ENCODE measurements at places on chromosomes 7 and 10.

DNA sequence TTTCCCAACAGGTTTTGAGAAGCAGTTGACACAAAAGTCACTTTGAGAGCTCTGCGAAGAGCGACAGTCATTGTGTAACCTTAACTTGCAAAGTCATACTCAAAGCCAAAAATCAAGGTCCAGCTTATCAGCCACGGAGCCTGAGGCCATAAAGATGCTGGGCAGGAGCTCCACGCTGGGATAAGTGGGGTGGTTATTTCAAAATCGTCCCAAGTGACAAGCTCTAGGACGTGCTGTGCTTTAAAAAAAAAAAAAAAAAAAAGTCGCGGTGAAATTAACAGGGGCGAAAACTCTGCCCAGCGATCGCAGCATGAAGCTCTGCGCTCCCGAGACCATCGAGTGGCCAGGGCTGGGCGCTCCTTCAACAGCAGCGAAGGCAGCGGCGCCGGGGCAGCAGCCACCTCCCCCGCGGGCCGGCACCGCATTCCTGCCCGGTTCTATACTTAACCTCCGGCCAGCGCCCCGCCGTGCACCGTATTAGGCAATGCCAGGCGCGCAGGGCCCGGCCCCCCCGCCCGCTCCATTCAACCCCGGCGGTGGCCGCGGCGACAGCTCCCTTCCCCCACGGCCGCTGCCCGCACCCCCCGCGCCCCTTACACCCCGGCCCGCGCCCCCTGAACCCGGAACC is 657 bp downstream of the HACD1 start:
- DNase-seq = peak; percentile 59

DNA sequence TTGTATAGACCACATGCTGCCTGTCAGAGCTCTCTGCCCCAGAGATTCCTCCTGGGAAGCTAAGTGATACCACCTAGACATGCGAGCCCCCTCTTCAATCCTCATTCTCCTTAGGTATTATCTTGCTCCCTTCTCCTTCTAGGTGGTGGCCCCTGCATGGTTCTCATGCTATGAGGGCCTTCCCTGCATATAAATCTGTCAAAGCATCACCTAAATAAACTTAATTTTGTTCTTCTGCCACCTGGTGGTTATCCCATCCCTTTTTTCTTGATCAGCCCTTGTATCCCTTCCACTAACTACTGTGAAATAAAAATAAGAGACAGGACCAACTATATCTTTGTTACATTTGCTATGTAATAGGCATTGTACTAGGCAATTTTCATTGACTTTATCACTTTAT is 242.1 kb downstream of the CDC14C start:
- no peak for DNase-seq

DNA sequence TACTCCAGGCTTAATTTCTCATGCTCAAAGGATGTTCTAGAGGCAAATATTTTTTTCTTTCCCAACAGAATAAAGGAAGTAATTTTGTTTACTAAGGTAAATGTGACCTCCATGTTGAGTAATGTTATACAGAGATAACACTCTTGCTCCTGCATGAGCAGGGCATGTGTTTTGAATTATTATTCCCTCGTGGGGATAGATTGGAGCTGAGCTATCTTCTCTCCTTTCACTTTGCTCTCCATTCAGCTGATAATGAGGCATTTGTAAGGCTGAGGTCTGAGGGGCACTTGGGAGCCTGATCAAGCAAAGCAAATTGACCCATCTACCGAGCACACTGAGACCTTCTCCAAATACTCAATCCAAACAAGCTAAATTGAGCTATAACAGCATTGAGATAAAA is 50.7 kb upstream of the GHITM start:
- no peak for DNase-seq

- no peak for DNase-seq
Measured at GRCh38 chr10:75451831-75452230, 20.4 kb downstream of the LRMDA start.

- DNase-seq = peak; percentile 79
Measured at GRCh38 chr10:97327348-97328294, 6.9 kb downstream of the FRAT2 start.

- no peak for DNase-seq
Measured at GRCh38 chr10:132504501-132505272, 32.9 kb upstream of the INPP5A start.

DNA sequence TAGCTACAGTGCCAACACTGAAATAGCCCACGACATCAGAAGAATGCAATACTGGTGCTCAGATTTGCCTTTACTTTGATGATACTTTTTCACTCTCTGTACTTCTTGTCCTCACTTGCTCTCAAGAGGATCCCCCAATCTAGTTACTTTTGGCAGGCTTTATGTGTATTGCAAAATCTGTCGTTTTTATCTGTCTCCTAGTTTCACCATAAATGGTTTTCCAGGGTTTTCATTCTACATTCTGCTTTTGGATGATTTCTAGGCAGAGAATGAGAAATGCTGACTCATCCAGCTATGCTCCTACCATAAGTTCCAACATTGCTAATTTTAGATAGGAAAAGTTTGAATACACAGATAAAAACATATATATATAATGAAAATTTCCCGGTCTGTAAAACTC is 659.5 kb upstream of the NRG3 start:
- DNase-seq = no peak

DNA sequence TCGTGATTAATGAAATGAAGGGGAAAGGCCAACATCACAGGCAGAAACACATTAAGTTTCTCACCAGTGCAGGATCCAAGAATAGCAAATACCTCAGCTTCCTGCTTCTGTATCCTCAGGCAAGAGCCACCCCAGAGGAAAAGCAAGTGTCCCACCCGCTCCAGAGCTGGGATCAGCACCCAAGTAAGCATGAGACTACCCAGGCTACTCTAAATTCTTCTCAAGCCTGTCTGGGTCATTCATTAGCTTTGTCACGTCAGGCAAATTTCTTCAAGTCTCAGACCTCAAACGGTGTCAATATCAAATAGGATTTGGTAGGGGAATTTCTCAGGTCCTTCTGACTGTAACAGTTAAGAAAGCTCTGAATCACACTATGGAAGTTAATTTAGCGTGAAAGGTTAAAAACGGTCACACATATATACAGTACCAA is 59.0 kb downstream of the GNA12 start:
- no peak for DNase-seq
